Stimulated activated CD8-positive, alpha-beta memory T cell treated with anti-CD3 and anti-CD28 coated beads, Interleukin-7, amount 100 ng/mL, for 1 hour (primary cell): ENCODE measurements at places on chromosomes 1 and 21.

GRCh38 chr1:147214842-147215539, 10.1 kb downstream of the FMO5 start:
- no peak for DNase-seq

GRCh38 chr1:15339570-15339969, 70.1 kb upstream of the EFHD2 start:
- DNase-seq: no peak

- no peak for DNase-seq
Observed at GRCh38 chr1:37258068-37258467, 216.3 kb upstream of the ZC3H12A start.

- DNase-seq: no peak
Observed at GRCh38 chr21:28540514-28540913, 452.2 kb downstream of the LTN1 start.

DNA sequence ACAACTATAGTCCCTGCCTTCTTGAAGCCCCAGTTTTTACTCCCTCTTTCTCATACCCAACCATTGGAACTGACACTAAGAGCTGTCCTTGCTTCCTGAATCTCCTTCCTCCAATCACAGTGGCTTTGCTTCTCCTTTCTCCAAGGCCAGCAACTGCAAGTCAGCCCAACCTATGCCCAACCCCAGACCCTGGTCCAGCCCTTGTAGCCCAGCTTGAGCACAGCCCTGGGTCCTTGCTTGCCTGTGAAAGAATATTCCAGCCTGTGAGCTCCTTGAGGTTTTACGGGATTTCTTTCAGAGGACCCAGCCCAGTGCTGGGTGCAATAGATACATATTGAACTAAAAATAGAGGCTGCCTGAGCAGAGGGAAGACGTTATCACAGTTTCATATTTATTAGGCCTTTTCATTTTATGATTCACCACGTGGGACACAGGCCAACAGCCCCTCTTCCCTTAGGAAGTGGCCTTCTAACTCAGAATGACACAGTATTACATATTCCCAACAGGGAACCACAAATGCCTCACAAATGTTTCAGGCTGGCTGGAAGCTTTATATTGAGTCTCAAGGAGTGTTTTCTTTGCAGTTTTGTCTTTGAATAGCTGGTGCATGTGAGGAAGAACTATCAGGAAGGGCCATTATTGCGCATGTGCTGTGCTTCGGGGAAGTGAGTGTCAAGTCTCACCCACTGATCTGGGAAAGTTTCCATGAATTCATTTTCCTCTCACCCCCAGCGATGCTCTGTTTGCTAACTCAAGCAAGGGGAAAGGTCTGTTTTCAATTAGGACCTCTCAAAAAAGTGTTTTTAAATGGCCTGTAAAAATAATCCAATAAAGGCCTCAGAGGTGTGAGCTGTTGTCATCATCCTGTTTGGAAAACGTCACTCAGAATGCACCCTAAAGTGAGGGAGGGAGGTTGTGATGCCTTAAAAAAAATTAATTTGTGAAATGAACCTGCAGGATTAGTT, 92.3 kb upstream of the NFIA start:
- DNase-seq: no peak

GRCh38 chr1:58754683-58755467, 29.0 kb downstream of the JUN start:
- DNase-seq: no peak

DNA sequence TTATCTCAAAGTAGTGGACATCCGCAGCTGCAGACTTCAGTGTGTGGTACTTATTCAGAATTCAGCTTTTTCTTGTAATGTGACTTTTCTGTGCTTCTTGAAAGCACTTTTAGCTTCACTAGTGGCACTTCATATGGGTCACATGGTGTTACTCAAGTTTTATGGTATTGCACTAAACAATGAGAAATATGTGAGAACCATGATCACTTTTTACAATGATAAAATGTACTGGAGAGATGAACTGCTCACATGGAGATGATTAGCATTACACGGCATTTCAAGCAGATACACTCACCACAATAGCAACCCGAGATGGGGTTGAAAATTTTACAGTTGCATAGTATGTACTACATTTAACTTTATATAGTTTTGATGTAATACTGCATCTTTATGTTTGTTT, 40.1 kb upstream of the GPR52 start:
- no peak for DNase-seq

GRCh38 chr1:21573971-21574465, 64.8 kb downstream of the ALPL start:
- no peak for DNase-seq

DNA sequence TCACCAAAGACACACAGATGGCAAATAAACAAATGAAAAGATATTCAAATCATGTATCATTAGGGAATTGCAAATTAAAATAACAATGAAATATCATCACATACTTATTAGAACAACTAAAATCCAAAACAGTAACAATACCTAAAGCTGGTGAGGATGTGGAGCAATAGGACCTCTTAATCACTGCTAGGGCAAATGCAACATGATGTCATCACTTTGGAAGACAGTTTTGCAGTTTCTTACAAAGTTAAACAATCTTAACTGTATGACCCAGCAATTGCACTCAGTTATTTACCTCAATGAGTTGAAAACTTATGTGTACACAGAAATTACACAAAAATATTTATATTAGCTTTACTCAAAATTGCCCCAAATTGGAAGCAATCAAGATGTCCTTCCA, 47.3 kb downstream of the SELENOF start:
- no peak for DNase-seq

- no peak for DNase-seq
Observed at GRCh38 chr1:96837781-96838216, 116.2 kb downstream of the PTBP2 start.

DNA sequence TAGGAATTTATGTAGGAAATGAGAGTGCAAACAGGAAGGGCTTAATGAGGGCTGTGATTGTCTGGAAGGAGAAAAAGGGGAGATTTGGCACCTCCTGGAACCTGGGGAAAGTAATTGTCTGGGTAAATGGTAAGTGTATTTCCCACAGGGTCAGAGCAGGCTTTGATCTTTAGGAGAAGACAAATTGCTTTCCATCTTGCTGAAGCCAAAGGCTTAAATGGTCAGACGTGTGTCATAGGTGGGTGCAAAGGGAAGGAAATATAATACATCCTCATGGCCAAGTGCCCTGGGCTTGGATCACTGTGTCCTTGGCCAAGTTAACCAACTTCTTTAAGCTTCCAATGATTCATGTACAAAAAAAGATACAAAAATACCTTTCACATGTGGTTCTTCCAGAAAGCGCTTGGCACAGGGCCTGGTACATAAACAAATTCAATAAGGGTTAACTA, 1.3 kb upstream of the DUSP23 start:
- DNase-seq: no peak

- DNase-seq: no peak
Observed at GRCh38 chr1:199356561-199356960, 670.9 kb upstream of the NR5A2 start.
